Left colon (tissue), 2 donors: ENCODE measurements at places on chromosomes 1 and 21. TPM values are rescaled to one million over a fixed set of nuclear protein-coding genes. Genes with fewer than 3 reads are reported as not detected.

The RNU1-1 gene
- 5,589 TPM for total RNA-seq

The PRDM16 gene
- total RNA-seq = 1.1 TPM

GRCh38 chr1:237124856-237125462 lies 83.0 kb downstream of the RYR2 start:
- no peak for DNase-seq

- no peak for DNase-seq
Measured at GRCh38 chr1:64995316-64995715, 29.0 kb upstream of the JAK1 start.
